ENCODE measurements at places on chromosomes 7 and 10.

- no peak for DNase-seq
Measured at GRCh38 chr7:156515911-156516790, 124.4 kb upstream of the RNF32 start.

- DNase-seq = no peak
Measured at GRCh38 chr7:37346761-37347160, 101.9 kb downstream of the ELMO1 start.

GRCh38 chr7:44073664-44074348 is 8.4 kb upstream of the PGAM2 start:
- no peak for DNase-seq

DNA sequence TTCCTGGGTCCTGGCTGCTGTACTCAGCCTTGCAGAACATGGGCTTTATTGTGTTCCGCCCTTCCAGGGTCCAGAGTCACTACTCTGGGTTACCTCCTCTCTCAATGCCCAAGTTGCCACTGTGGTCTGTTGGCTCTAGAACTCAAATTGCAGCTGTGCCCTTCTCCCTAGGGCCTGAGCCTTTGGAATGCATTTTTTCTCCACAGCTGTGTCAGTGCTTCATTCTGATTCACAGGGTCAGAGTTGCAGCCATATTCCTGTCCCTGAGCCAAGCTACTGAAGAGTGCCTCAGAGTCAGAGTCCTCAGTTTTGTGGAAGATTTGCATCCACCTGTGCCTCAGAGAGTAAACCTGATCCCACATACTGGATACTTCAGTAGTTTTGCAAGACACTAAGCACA is 167.5 kb downstream of the ITGB1 start:
- DNase-seq = no peak

DNA sequence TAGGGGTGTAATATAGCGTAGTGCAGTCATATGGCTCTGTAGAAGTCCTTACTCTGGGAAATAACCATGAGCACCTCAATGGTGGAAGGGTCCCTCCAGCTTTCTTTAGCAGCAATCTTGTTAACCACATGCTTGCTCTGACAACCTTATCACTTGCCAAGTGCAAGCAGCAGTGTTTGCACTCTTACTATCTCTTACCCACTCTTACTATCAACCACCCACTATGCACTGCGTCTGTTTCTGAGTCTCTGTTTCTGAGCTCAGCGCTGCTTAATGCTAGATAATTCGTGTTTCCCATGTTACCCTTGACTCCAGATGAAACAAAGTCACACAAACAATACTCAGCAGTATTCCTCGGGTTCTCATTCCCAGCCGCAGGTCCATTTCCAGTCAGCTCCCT is 433.7 kb upstream of the PFKP start:
- DNase-seq = no peak

DNA sequence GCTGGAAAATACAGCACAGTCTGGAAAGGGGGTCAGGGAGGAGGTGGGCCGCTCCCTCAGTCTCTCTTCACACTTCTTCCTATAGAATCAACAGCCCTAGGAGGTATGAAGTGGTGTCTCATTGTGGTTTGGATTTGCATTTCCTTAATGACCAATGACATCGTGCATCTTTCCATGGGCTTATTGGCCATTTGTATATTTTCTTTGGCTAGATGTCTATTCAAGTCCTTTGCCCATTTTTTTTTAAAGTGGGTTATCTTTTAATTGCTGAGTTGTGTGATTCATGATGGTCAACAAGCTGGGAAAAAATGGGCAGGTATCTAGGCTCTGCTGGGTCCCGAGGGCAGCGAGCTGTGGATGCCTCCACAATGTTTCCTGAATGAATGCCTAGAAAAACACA is 29.1 kb downstream of the TMEM130 start:
- no peak for DNase-seq

DNA sequence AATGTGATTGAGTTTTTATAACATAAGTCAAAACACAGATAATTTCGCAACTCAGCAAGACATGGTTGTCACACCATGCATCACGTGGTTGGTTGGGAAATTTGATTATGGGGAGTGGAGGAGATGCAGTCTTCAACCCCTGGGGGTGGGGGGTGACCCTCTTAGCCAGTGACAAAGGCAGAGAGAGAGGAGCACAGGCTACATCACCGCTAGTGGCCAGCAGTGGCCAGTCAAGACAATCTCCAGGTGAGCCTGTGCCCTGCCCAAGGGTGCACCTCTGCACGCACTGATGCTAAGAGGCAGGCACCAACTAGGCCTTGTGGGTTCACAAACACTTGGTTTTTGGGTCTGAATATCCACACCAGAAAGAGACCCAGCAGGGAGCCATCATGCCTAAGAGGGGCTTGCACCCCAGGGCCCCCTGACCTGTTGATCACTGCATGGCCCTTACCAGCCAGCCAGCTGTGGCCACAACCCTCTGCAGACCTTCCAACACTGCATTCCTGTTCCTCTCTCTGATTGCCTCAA is 244.4 kb downstream of the FANK1 start:
- no peak for DNase-seq

GRCh38 chr10:86439544-86439943 is 72.9 kb upstream of the GRID1 start:
- no peak for DNase-seq

DNA sequence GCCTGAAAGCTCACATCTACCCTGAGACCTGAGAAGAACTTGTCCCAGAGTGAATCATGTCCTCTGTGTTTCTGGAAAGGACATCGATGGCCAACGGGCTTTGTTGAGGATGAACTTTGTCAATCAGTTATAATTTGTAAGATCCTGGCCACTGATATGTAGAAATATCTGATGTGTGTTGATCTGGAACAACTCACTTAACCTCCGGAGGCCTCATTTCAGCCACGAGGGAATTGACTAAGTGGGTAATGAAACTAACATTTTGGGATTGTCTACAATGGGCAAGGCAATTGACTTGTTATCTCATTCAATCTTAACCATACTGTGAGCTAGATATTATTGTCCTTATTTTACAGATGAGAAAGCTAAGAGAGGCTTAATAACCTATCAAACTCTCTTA is 468.1 kb upstream of the NRP1 start:
- DNase-seq = no peak

GRCh38 chr10:78465431-78465830 is 431.8 kb downstream of the RPS24 start:
- no peak for DNase-seq
